Transverse colon (tissue), 4 donors: ENCODE measurements at places on chromosomes 2 and 18. TPM values are rescaled to one million over a fixed set of nuclear protein-coding genes. Genes with fewer than 3 reads are reported as not detected.

GRCh38 chr18:37309059-37309458, 256.5 kb downstream of the CELF4 start:
- no peak for DNase-seq

DNA sequence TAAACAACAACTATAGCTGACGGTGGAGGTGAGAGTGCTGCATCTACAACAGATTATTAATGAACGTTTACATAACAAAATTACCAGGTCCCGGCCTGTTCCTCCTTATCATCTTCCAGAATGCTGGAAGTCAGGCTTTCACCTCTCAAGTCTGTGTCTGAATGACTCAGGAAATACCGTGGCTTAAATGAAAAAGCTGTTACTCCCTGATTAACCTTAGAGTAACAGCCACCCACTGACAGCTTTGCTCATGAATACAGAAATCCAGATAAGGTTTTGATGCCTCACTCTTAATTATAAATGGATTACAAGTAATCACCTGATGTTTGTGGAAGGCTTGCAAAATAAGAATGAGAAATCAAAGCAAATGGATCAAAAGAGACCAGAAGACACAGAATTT, 885.3 kb upstream of the CELF4 start:
- no peak for DNase-seq

GRCh38 chr2:182078988-182079602, 93.4 kb downstream of the PPP1R1C start:
- no peak for DNase-seq

THOC1 gene
- 109 TPM for total RNA-seq

DNA sequence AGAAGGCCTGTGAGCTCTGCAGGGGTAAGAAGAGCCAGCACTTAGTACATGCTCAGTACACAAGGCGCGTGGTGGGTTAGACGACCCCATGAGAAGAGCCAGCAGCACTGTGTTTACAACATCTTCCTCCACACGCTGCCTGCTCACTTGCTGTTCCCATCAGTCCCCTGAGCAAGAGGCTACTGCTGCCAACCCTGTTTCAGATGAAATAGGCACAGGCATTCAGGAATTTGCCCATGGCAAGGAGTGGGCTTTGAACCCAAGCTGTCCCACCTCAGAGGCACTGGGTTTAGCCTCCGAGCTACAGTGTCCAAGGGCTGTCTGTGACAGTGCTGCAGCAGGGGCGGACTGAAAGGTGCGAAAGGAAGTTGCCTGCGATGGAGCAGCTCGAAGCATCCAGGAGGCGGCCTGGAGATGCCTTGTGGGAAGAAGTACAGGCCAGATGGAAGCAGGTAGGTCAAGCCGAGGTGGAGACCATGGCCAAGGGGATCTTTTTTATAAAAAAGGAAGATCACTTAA, 121.5 kb upstream of the PXDN start:
- no peak for DNase-seq

MC5R gene
- total RNA-seq = not detected

CDKL4 gene
- total RNA-seq = 0.79 TPM

DNA sequence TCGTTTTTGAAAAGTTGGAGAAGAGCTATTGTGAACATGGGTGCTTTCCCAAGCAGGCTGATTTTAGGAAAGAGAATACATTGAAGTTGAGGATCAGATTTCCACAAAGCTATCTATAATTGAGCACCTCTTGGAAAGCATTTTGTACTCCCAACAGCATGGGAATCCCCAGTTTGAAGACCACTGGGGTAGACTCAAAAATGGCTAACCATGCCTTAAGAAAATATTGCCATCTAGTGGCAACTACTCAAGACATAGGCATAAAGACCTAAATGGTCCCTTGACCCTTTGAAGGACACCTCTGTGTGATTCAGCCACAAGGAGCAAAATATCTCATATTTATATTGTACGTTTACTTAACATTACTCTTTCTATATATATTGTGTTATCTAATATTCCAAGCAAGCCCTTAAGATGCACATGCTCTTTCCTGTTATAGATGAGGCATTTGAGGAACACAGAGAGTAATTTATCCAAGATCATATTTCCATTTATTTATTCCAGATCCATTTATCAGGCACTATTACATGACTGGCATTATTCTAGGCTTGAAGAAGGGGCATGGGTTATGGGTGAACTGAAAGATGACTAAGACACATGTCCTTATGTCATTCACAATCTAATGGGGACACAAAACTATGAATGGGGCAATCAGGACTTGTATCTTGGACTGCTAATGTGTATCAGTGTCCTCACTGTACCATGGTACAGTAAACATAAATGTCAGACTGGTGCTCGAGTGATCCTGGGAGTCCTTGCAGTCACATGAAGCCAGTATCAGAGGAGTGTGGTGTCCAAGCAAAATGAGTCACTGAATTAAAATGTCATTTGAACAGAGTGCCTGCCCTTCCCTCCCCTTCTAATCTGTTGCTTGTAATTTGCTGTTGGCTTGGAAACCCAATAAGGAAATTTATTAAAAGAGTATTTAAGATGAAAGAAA, 121.0 kb upstream of the XPO1 start:
- no peak for DNase-seq

DNA sequence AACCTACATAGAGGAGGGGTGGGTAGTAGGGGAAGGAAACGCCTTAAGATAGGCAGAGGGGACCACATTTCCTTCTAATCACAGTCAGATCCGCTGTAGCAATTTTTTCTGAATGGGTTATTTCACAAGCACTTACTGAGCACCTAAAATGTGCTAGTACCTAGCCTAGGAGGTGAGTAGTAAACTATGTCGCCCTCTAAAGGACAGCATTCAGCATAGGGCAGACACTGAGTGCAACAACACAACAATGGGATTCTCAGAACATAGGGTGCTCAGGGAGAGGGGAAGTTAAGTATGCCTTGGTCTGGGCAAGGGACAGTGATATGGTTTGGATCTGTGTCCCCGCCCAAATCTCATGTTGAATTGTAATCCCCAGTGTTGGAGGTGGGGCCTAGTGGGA, 166.1 kb upstream of the RAB6C start:
- DNase-seq = no peak

DNA sequence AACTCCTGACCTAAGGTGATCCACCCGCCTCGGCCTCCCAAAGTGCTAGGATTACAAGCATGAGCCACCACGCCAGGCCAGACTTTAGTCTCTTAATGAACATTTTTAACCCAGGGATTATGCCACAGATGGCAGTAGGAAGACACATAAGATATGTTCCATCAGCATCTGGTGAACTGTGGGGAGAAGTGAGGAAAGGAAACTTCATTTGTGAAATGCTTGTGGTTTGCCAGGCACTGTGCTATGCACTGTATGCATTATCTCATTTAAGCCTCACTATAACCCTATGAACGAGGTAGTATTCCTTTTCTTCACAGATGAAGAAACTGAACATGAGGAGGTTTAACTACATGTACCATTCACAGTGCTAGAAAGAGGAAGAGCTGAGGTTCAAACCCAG, 29.3 kb downstream of the PTRHD1 start:
- DNase-seq = no peak

SPATA3 gene
- total RNA-seq = not detected
